ENCODE measurements at places on chromosomes 12 and 14. TPM values are rescaled to one million over a fixed set of nuclear protein-coding genes. Genes with fewer than 3 reads are reported as not detected.
A peak's percentile ranks its signal among the peaks of the same experiment; 100 is the strongest.

DNA sequence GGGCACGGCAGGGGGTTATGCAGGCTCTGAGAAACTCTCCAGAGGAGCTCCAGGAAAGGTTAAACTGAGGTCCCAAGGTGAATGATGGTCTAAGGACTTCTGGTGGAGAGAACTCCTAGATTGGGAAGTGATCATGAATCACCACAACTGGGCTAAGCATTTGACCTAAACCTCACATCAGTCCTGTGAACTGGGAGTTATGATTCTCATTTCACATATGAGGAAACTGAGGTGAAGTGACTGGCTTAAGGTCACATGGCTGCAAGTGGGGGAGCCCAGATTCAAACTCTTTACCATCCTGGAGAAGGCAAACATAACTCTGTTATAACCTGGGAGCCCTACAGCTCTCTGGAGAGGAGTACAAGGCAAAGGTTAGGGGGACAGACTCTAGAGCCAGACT lies 4.2 kb downstream of the RARG start:
- DNase-seq: no peak

- DNase-seq: no peak
Observed at GRCh38 chr14:91344096-91344495, 73.5 kb downstream of the CCDC88C start.

DNA sequence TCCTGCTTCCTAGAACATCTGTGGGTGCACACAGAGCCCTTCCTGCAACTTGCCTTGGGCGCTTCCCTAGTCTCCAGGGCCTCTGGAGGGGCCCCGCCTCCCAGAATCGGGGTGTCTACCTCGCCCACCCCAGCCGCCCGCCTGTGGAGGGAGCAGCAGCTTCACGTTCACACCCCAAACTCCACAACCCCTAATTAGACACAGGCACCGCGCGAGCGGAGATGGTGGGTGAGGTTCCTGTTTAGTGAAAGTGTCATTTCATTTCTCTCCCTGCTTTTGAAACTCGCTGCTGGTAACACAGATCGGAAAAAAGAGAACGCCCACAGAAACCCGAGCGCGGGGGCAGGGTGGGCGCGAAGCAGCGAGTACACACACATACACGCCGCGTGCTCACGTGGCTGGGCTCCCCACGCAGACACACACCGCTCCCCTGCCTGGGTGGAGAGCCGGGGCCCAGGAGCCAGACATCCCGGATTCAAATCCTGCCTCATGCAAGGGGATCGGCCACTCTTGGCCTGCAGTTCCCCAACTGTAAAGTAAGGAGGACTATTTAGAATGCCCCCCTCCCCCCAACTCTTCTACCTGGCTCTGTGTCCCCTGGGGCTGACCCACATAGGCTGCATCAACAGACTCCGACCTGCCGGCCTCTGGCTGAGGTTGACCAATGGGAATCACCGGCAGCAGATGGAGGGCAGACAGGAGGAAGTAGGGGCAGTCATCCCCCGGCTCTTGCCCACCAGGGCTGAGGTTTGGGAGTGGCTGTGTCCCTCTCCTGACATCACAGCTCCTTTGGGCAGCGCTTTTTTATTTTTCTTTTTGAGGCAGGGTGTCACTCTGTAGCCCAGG lies 79.2 kb upstream of the NCOR2 start:
- no peak for DNase-seq

DNA sequence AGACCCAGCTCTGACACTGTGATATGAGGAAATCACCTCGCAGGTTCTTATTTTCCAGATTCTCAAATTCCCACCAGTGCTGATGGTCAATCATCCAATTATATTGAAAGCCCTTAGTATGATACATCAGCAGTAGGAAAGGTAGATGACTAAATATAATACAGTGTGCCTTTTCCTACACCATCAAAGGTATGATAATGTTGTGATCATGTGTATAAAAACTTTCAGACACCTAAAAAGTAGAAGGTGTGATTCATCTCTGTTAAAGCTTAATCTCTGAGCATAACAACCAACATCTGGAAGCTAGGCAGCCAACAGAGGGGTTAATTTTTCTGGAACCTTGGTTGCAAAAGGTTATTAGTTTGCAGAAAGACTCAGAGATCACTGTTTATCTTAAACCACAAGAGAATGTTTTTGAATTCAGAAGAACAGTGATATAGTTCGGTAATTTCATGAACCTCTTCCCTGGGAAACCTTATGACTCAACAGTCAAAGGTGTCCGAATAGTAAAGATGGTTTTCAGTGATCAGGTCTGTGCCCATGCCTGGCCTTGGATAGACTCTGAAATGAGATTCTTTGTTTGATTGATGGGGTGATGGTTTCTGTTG lies 122.5 kb downstream of the ETV6 start:
- DNase-seq: no peak

GRCh38 chr12:93829016-93829415 lies 151.8 kb downstream of the CRADD start:
- no peak for DNase-seq

- DNase-seq: no peak
Observed at GRCh38 chr14:104633276-104634137, 28.9 kb upstream of the TMEM179 start.

DNA sequence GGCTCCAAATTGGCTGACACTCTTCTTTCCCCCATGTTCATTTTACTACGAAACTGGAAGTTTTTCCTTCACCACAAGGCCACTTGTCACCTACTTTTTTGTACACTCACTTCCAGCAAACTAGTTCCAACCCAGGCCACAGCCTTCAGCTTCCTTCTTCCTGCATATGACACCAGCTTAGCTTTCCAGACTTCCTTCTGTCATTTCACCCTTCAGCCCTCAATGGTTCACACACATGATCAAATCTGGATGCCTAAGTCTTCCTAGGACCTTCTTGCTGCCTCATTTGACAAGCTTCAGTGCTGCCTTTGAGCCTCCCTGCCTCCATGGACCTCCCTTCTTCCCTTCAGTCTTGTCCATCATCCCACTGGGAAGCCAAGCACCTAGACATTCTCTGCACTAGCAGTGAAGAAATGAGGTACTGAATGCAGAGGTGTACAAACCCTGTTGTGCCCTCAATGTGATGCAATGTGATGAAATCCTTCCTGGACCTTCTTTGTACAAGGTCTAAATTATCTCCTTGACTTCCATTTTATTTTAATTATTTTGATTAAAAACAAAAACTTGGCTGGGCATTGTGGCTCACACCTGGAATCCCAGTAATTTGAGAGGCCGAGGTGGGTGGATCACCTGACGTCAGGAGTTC lies 4.3 kb upstream of the REC8 start:
- no peak for DNase-seq

DNA sequence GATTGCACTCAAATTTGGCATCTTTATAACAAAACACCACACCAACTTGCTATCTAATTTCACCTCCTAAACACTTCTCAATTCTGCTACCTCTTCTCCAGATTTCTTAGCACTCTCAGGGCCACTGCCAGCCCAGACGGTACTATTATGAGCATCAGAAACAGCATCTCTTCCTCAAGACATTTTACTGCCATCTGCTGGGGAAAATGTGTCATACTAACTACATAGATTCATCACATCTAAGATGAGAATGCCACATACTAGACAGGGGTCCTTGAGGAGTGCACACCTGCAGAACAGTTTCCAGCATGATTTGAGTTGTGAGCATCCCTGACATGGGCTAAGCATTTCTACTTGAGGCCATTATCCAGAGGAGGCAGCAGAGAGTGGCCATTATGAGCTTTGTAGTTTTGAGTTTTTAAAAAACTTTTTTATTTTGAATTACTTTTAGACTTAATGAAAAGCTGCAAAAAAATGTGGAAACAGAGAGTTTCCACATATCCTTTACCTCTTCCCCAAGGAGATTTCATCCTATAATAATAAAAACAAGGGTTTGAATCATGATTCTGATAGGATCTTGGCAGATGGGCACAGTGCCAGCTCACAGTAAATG lies 15.1 kb upstream of the GRIP1 start:
- peak; percentile 26 for DNase-seq

DNA sequence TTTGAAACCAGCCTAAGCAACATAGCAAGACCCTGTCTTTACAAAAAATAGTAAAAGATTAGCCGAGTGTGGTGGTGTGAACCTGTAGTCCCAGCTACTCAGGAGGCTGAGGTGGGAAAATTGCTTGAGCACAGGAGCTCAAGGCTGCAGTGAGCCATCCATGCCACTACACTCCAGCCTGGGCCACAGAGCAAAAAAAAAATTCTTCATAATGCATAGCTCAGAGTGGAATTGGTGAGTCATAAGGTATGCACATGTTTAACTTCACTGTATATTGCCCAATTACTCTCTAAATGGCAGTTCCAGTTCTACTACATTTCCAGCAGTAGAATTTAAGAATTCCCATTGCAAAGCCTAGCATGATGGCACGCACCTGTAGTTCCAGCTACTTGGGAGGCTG lies 26.8 kb upstream of the CLIP1 start:
- no peak for DNase-seq

- DNase-seq: no peak
Observed at GRCh38 chr14:38079268-38079667, 128.4 kb upstream of the SSTR1 start.

DNA sequence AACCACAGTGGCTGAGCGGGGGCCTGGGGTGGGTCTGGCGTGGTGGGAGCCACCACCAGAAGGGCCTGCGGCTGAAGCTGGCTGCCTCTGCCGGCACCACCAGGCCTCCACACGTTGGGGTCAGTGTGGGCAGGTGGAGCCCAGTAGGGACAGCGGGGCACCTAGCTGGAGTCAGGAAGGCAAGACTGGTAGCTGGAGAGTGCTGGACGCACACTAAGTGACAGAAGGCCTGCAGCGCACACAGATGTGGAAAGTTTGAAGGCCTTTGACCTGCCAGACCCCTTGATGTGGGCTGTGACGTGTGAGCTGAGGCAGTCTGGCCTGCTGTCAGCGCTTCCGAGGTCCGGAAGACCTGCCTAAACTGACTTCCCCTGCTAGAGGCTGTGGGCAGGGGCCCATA lies 26.3 kb downstream of the RIN3 start:
- no peak for DNase-seq

GRCh38 chr12:95178136-95178535 lies 39.1 kb downstream of the FGD6 start:
- no peak for DNase-seq

GRCh38 chr12:115710104-115710564 lies 567.4 kb downstream of the MED13L start:
- no peak for DNase-seq

GRCh38 chr14:96603350-96604255 lies 101.4 kb downstream of the PAPOLA start:
- DNase-seq: no peak

GRCh38 chr14:86296173-86296572 lies 766.2 kb downstream of the FLRT2 start:
- DNase-seq: no peak

- DNase-seq: no peak
Observed at GRCh38 chr12:34604631-34605509, 582.6 kb downstream of the ALG10 start.

PLA2G1B gene
- not detected for polyA plus RNA-seq

ATL1 gene
- 8.5 TPM for polyA plus RNA-seq

BEGAIN gene
- 3.9 TPM for polyA plus RNA-seq

LRRC9 gene
- polyA plus RNA-seq: 1.8 TPM

SDR9C7 gene
- 0.53 TPM for polyA plus RNA-seq

NGB gene
- polyA plus RNA-seq: not detected

PLCZ1 gene
- 1.2 TPM for polyA plus RNA-seq

TMEM229B gene
- 3.8 TPM for polyA plus RNA-seq
